ENCODE measurements at places on chromosomes 5 and 9.

DNA sequence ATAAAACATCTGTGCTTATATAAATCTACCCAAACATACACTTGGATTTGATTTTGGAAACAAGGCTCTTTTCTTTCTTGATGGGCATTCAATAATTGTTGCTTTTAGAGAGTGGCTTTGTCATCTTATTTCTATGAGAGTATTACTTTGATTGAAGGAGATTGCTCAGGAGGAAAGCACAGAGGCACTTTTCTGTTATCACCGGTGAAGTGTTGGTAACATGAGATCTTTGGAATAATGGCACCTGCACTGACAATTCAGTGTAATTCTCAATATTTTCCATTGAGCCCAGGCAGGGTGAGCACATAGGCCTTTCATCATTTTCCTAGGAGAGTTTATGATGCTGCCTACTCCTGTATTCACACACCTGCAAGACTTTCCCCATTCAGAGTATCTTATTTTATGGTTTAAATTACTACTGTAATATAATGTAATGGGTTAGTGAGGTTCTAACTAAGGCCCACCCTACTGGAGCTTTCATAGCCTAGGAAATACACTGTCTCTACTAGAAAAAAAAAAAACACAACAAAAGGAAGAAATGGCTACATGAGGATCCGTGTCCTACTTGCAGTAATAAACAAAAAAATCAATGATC, 244.3 kb downstream of the DENND1A start:
- no peak for DNase-seq
- no peak overlapping the region for H3K27ac ChIP-seq
- H3K4me1 ChIP-seq: peaks cover 31% of the 10 kb centered on the region
- H3K4me3 ChIP-seq: no peak overlapping the region
- no peaks in the 10 kb centered on the region for H3K36me3 ChIP-seq

DNA sequence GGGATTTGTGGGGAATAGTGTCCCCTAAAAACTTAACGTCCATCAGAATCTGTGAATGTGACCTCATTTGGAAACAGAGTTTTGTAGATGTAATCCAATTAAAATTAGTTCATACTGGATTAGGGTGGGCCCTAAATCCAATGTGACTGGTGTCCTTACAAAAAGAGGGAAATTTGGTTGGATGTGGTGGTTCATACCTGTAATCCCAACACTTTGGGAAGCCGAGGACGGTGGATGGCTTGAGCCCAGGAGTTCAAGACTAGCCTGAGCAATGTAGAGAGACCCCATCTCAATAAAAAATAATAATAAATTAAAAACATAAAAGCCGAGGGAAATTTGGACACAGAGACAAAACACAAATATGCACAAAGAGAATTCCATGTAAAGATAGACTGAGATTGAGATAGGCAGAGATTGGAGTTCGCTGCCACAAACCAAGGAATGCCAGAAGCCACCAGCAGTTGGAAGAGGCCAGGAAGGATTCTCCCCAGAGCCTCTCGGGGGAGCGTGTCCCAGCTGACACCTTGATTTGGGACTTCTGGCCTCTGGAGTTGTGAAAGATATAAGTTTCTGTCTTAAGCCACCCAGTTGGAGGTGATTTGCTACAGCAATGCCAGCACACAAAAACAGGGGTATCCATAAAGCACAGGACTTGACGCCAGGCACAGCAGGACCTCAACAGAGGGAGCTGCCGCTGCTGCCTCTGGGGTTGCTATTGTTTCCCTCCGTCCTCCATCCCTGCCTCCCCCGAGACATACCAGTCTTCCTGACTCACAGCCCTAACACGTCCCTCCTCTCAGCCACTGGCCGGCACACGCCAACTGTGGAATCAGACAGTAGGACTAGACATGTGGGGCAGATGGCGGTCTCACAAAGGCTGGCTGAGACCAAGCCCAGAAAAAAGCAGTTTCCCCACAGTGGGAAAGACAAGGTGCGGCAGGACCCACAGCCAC, 73.8 kb upstream of the IL17B start:
- no peaks in the 10 kb centered on the region for H3K4me1 ChIP-seq
- no peaks in the 10 kb centered on the region for H3K27me3 ChIP-seq
- H3K36me3 ChIP-seq: no peaks in the 10 kb centered on the region
- H3K4me3 ChIP-seq: no peak overlapping the region

- H3K27me3 ChIP-seq: no peaks in the 10 kb centered on the region
- no peaks in the 10 kb centered on the region for H3K4me1 ChIP-seq
- H3K4me3 ChIP-seq: no peak overlapping the region
- H3K36me3 ChIP-seq: no peaks in the 10 kb centered on the region
Observed at GRCh38 chr5:5326115-5326758, 96.2 kb upstream of the ICE1 start.

GRCh38 chr5:179397516-179397915, 52.3 kb upstream of the ADAMTS2 start:
- no peaks in the 10 kb centered on the region for H3K27me3 ChIP-seq
- no peak overlapping the region for H3K4me3 ChIP-seq
- H3K27ac ChIP-seq: no peak overlapping the region
- DNase-seq: no peak
- H3K4me1 ChIP-seq: no peaks in the 10 kb centered on the region
- no peaks in the 10 kb centered on the region for H3K36me3 ChIP-seq
